Brain (organoid and tissue), 16 donors: ENCODE measurements at places on chromosomes 12 and 14. TPM values are rescaled to one million over a fixed set of nuclear protein-coding genes. Genes with fewer than 3 reads are reported as not detected.

DNA sequence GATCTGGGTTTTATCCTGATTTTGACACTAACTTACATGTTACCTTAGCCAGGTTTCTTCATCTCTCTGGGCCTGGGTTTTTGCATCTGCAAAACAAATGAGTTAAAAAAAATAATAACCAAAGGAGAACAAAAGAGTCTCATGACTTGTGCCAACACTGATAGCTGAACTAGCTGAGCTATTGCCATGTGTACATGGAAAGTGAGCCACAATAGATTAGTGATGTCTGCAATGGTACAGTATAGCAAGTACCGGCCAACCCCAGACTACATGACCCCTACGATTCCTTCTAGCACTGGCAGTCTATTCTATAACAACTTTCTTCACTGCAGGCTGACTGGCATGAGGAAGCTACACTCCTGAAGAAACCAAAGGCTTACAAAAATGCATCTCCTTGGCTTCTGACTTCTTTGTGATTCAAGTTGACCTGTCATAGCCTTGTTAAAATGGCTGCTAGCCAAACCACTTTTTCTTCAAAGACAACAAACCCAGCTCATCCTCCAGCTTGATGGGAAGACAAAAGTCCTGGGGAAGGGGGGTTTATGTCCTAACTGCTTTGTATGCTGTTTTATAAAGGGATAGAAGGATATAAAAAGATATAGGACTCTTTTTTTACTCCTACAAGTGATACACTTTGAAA is 123.7 kb downstream of the DAD1 start:
- DNase-seq: no peak

GRCh38 chr12:53506881-53507602 is at the start of gene NPFF:
Gene NPFF (minus strand): TSS chr12:53507484. CDS start chr12:53507474, 10 bp downstream.
- no peak for DNase-seq

DNA sequence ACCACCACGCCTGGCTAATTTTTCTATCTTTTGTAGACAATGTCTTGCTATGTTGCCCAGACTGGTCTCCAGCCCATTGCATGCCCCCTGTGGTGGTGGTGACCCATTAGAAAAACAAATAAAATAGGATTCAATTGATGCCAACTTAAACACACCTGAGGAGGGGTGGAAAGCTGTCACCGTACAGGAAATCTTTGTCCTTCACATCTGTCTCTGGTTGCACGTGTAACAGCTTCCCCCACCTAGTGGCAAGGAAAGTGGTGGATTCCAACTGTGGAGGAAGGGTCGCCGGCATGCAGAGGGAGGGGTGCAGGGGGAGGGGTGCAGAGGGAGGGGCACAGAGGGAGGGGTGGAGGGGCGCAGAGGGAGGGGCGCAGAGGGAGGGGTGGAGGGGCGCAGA is 26.1 kb upstream of the GPR68 start:
- DNase-seq: no peak

Gene COX14
- polyA plus RNA-seq: 59.5 TPM

GRCh38 chr14:51451561-51451960 is 200.1 kb upstream of the FRMD6 start:
- DNase-seq: no peak

DNA sequence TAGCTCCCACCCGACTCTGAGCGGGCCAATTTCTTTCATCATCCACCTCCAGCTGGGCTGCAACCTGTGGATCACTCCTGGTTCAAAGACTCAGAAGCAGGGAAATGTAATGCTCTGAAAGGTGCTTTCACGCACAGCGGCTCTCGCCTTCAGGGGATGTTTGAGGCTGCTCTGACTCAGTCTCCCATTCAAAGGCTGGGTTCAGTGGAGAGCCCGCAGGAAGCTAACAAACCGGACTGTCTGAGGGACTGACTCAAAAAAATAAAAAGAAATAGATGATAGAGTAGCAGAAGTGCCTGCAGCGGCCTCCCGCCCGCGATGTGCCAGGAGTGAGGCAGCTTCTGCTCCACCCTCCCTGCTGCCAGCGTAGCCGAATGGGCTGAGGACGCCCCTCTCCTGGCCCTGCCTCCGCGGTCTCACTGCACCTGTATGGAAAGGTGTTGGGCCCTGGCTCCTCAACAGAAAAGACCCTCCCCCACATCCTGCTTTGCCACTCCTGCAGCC is 98.0 kb downstream of the GCH1 start:
- DNase-seq: no peak

GRCh38 chr12:77079631-77080030 is 14.3 kb upstream of the E2F7 start:
- no peak for DNase-seq
